T1000 (cell line): ENCODE measurements at places on chromosomes 13 and 19.

DNA sequence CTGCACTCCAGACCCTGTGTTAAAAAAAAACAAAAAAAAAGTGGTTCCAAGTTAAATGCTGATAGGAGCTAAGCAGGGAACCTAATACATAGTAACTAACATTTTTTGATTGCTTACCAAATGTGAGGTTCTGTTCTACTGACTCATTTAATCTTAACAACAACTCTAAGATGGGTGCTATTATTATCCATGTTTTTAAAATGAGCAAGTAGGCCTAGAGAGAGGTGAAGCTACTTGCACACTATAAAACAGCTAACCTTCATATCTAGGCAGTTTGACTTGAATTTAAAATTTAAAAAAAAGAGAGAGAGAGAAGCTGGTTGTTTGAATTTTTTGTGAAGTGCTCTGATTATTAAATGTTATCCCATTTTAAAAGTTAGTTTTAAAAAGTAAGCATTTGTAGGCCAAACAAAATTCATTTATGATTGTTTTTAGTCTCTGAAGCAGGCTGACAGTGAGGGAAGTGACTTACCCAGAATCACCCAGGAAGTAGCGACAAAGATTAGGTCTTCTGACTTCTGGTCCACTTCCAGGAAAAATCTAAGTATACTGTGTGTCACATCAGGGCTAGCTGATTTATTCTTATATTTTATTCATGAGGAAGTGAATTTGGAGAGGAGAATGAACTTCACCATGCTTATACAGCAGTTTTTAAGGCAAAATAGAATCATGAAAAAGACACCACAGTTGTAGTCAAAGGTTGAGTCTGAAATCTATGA is 2.4 kb downstream of the SIGLECL1 start:
- DNase-seq: no peak

DNA sequence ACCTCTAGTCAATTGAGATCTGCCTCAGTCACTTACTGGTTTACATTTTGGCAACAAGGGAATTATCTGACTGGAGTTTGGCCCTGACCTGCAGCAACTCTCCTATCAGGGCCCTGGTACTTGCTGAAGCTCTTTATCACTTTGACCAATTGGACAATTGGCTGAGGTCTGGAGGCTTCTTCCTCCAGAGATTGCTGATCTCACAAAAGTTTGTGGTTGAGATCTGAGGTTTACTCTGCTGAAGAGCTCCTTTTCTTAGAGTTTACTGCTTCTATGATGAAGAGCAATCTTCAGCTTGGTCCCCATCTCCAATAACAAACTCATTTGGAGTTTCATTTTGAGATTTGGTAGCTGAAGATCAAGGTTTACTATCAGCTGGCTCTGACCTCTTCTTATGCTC is 276.9 kb upstream of the SGCG start:
- DNase-seq: no peak

- DNase-seq: no peak
Observed at GRCh38 chr13:41053384-41053826, 7.9 kb upstream of the WBP4 start.

DNA sequence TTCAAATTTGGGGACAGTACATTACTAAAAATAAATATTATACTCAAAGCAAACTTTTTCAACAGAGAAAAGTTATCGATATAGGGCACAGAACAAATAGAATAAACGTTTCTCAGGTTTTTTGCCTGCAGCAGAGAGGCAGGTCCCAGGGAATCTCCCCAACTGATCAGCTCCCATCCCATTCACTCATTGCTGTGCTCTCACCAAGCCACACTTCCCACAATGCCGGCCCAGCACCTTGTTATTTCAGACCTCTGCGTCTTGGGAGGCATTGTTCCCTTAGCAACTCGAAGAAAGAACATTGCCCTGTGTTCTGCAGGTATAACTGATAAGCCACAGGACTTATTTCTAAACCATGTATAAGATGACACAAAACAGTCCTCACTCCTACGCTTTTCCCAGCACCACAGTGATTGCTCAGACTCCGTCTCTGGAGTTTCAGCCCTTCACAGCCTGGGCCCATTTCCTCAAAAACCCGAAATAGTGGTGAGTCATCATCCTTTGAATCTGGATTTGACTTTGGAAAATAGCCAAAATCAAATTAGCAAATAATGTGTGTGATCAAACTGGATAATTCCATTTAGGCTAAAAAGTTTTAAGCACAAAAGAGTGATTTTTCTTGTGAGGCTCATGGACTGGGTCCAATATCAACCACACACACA is 100.4 kb downstream of the DCLK1 start:
- no peak for DNase-seq

- DNase-seq: no peak
Observed at GRCh38 chr13:23754506-23754905, 134.7 kb downstream of the MIPEP start.

DNA sequence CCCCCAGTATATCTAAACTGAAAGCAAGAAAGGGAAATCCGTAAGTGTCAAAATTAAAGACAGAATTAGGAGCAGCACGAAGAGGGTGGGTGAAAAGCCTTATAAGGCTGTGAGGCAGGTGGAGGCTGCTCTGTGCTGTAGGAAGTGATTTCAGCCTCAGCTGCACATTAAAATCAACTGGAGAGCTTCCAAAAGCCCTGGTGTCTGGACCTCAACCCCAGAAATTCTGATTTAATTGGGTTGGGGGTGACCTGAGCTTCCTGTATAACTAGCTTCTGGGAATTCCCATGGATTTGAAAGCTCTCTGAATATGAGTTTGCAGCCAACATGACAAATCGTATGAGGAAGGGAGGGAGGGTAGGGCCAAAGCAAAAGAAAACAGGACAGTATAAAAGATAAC is 242.4 kb upstream of the TMTC4 start:
- no peak for DNase-seq

DNA sequence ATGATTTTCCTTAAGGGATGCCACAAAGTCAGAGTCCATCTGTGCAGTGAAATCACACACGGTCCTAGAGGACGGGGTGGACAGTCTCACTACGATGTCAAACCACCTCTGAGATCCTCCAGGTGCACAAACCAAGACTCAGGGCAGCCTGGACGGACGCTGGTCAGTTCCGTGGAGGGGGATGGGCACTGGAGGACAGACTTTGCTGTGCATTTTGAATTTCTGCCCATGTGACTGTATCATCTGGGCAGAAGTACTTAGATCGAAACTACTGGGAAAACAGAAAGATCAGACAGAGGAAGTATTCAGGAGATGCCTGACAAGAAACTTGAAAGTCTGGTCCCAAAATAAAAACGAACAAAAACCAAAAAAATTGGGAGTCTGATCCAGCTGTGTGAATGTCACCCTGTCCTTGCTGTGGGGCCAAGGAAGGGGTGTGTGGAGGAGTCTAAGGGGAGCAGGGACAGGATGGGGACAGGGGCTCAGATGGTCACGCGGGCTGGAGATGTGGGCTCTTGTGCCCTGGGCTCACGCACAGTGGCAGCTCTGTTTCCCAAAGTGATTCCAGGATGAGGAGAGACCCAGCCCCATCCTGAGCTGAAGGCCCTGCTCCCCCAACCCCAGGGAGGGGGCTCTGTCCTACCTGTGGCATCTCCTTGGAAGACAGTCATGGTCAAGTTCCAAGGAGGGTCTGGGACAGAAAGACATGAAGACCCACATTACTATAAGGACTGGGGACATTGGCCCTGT is 1.5 kb downstream of the SIGLEC8 start:
- no peak for DNase-seq

DNA sequence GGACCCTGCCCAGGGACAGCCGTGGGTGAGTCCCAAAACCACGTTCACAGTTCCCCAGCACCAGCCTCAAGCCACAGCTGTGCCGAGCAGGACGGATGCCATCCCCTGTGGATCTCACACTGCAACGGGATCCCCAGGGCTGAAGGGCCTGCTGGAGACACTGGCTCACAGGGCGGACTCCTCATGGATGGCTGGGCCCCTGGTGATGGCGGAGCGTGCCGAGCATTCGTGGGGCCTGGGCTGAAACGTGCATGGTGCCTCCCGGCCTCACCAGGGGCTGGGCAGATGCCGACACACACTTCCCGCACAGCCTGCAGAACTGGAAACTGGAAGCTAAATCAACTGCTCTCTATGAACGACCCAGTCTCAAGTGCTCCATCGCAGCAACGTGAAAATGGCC is 9.6 kb downstream of the RNF126 start:
- no peak for DNase-seq

GRCh38 chr13:107192289-107192688 is 624.4 kb upstream of the ARGLU1 start:
- DNase-seq: no peak

GRCh38 chr19:35160629-35161433 is 6.3 kb downstream of the FXYD5 start:
- no peak for DNase-seq

DNA sequence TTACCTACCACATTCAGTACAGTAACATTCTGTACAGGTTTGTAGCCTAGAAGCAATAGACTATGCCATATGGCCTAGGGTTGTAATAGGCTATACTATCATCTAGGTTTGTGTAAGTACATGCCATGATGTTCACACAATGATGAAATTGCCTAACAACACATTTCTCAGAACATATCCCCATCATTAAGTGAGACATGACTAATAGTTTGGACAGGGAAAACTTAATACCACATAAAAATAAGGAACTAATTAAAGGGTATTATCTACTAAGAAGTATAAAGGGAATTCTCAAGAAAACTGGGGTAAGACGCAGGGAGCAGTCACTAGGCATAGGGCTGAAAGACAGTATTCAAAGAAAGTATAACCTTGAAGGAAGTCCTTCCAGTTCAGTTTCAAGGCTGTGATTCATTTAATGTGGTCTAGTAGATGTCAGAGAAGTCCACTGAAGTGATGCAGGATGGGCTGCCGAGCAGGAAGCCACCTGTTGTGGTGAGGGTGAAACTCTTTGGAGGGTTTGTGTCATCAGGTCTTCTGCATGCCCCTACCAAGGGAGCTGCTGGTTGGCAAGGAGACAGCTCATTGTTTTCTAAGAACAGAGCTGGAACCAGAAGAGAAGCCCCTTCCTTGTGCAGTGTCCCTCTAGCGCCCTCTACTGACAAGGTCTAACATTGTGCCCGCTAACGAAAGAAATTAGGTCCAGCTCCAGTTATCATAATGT is 122.9 kb downstream of the OLFM4 start:
- peak; percentile 13 for DNase-seq

- DNase-seq: no peak
Observed at GRCh38 chr19:3586127-3586626, 899 bp downstream of the GIPC3 start.

GRCh38 chr19:14511229-14511593 is 7.0 kb downstream of the DNAJB1 start:
- DNase-seq: no peak

DNA sequence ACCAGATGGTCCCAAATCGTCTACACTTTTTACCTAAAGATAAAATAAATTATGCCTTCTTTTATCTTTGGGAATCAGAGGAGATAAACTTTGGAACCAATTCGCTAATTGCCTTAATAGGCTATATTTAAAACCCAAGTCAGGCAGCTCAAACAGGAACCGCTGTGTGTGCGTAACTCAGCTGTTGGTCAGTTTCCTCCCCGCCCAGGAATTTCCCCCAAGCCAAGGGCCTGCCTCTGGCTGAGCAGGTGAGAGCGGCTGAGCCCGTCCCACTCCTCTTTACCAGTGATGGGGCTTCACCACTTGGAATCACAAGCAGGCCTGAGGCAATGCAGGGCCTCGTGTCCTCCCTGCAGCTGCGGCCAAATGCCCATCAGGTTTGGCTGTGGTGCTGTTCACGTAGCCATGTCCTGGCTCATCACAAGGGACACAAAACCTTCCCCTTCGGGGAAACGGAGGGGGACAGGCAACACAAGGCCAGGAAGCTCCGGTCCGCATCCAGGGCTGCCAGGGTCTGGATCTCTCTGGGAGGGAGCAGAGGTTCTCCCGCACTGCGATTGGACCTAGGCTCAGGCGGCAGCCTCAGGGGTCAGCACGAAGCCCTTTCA is 503 bp upstream of the SLC7A9 start:
- no peak for DNase-seq

- peak; percentile 95 for DNase-seq
Observed at GRCh38 chr19:1863638-1864479, 480 bp upstream of the KLF16 start.

DNA sequence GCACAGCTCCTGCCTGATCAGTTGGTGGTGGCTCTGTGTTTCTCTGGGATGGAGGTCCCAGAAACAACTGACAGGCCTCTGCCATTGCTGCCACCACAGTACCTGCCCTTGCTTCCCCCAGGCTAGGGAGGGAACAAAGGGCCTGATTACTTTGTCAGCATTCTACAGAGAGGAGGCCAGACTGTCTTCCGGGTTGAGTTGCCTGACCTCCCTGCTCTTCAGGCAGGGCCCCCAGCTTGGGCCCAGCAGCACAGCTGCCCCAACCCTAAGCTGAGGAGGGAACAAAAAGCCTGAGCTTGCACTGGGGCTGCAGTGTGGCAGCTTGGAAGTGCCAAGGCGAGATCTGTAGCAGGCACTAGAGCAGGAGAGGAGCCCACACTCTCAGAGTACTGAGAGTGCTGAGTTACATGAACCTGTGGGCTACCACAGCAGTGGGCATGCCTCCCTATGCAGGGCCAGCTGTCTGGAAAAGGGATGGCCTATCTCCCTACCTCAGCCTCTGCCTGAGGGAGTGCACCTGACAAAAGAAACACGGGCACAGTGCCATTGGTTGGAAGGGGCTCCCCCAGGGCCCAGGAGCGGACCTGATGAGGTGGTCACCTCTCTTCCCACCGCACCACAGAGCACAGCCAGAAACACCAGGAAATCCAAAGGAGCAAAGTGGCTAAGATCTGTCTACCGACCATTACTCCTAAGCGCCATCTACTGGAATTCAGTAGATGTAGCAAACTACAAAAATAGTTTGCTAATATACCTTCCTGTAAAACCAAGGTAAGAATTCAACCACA is 24.4 kb downstream of the SLC25A15 start:
- DNase-seq: no peak

DNA sequence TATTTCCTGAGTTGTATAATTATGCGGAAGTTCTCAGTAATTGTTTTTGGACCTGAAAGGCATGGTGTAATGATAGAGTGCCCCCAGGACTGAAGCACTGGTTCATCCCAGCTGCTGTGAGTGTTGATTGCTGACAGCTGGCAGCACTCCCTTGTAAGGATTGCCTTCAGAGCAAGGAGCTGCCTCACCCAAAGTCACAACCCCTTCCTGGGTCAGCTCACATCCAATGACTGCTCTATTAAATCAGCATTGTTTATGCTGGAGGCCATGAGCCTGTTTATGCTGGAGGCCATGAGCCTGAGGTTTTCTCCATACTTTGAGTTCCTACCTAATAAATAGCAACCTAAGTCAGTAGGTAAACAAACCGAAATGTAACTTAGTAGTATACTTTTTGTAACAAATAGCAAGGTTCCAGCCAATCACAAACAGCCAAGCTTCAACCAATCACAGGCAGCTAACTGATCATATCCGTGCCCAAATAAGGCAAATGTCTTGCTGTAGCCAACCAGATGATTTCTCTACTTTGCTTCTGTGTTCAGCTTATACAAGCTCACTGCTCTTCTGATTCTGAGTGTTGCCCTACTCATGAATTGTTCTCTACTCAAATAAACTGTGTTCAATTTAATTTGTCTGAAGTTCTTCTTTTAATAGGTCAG is 11.7 kb upstream of the SPACA6 start:
- DNase-seq: peak; percentile 36
